Left renal pelvis (tissue), 4 donors: ENCODE measurements at places on chromosomes 3 and 15.

GRCh38 chr15:59376733-59377132 lies 4.1 kb upstream of the MYO1E start:
- DNase-seq, result no peak

GRCh38 chr15:44541282-44541958 lies 4.5 kb downstream of the EIF3J start:
- DNase-seq, result no peak

GRCh38 chr3:44125882-44126281 lies 115.8 kb upstream of the TOPAZ1 start:
- DNase-seq, result no peak

DNA sequence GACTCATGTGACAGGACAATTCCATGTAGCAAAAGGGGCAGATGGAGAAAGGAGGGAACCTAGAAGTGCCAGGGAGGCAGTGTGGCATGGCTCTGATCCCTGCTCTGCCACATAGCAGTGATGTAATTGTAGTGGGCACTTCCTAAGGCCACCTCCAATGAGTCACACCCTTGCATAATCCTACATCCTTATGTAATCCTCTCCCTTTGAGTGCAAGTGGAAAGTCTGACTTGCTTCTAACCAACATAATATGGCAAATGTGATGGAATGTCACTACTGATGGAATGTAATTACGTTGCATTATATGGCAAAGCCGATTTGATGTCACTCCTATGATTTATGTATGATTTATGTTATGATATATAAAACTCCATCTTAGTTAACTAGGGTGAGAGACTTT lies 72.9 kb upstream of the ATP2C1 start:
- no peak for DNase-seq

- DNase-seq, result no peak
Measured at GRCh38 chr3:52253314-52254304, 8.1 kb downstream of the PPM1M start.

DNA sequence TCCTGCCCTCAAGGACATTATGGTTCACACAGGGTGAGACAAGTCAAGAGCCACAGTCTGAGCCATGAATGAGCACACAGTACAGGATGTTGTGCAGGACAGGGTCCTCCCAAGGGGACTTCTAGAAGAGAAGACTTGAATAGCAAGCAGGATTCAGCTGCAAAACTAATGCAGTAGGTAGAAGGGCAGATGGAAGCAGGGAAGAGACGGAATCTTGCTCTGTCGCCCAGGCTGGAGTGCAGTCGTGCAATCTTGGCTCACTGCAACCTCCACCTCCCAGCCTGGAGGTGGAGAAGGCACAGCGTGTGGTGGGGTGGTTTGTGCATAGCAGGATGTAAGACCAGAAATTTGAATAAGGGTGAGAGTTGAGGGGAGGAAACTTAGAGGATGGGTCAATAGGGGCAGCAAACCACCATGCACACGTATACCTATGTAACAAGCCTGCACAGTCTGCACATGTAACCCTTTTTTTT lies 8.0 kb downstream of the BCL2L10 start:
- DNase-seq, result no peak

GRCh38 chr3:190339130-190339529 lies 16.9 kb upstream of the CLDN1 start:
- DNase-seq, result no peak

- DNase-seq, result no peak
Measured at GRCh38 chr3:78764634-78765033, 1003.2 kb downstream of the ROBO1 start.

GRCh38 chr15:78640527-78641101 lies 396 bp downstream of the CHRNB4 start:
- DNase-seq, result no peak

GRCh38 chr15:38479756-38480155 lies 25.8 kb downstream of the FAM98B start:
- DNase-seq, result no peak

- DNase-seq, result no peak
Measured at GRCh38 chr15:92958105-92958504, 58.0 kb downstream of the CHD2 start.

GRCh38 chr3:108036984-108037741 lies 53.7 kb downstream of the CD47 start:
- DNase-seq, result no peak

DNA sequence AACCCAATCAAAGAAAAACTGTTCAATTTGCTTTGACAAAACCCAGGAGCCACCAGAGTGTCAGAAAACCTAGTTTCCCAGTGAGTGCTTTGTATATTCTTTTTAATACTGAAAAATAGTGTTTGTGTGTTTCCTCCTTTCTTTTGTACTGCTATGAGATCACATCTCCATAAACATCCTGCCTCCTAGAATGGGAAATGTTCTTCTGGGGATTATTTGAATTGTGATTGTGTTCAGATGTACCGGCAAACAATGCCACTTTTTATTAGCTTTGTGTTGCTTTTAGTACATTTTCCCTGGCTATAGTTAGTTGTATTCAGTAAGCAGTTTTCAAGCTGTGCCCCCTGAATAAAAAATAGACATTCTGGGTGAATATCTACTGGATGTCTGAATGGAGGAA lies 148.0 kb upstream of the NR2E3 start:
- DNase-seq, result no peak

GRCh38 chr15:44163370-44163769 lies 31.7 kb downstream of the FRMD5 start:
- no peak for DNase-seq

DNA sequence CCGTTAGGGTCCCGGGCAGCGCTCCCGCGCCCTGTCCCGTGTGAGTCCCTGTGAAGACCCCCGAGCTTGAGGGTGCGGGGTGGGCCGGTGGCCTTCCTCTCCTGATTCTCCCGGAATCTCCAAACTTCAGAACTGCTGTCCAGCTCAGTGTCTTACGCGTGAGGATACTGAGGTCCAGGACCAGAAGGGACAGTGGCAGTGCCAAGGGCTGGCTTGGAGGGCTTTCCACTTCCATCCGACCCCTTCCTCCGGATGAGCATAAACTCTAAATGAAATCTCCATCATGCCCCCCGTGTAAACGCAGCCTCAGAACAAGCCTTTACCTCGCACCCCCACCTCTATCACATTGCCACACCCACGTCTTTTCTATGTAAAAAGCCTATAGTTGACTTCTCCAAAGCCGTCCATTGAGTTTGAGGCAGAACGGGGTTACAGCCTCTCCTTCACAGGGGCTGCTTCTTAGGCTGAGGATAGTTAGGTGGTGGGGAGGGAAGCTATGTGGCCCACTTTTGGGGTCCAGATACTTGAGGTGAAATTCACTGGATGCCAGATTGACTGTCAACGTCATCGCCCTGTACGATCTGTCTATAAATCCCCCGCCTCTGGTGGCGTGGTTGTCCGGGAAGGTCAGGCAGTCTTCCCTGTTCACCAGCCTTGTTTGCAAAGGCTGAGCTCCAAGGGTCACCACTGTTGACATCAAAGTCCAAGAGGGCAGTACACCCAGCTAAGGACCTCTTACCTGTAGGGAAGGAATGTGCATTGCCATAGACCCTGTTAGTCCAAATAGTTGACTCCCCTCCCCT lies 1.1 kb downstream of the EDEM1 start:
- DNase-seq, result peak; percentile 15

DNA sequence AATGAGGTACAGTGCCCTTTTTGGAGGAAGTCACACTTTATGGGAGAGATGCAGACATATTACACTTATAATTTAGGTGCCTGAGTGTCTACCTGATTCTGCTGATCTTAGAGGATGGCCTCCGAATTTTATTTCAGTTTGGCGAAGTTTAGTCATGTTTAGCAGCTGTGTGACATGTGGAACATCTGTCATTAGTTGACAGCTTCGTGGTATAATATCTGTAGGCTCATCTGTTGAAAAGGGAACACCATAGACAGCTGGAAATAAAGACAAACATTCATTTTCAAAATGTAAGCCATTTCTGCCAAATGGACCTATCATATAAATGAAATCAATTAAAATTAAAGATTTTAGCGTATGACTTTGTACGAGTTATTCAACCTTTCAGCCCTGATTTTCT lies 165.4 kb downstream of the CFAP20DC start:
- no peak for DNase-seq

DNA sequence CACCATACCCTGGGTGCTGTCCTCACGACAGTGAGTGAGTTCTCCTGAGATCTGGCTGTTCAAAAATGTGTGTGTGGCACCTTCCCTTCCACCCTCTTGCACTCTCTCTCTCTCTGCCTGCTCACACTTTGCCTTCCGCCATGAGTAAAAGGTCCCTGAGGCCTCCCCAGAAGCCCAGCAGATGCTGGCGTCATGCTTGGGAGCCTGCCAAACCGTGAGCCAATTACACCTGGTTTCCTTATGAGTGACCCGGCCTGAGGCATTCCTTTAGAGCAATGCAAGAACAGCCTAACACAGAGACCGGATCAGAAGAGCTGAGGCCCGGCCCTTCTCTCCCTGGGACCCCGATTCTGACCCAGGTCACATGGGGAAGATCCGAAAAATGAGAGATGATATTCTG lies 15.4 kb downstream of the TMEM44 start:
- DNase-seq, result no peak

DNA sequence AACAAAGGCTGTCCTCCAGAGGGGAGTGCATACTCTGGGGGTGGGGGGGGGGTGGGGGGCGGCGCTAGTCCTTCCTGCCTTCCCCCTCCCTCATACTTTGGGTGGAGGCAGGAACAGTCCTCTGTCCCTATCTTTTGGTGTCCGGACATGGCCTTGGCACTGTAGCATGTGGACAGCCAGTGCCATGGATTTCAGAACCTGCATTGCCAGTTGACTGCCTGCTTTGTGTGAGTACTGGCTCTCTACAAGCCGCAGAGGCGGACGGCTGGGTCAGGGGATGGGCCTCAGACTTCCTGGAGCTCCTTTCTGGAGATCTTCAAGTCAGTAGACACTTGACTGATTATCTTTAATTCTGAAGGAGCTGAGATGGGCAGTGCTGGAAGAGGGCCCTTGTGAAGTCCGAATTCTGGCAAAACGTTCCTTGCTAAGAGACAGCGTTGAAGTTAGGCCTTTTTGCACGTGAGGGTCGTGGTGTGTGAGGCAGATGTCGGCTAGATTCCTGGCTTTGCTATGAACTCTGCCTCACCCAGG lies 2.5 kb downstream of the CLDN11 start:
- no peak for DNase-seq

- no peak for DNase-seq
Measured at GRCh38 chr3:139425745-139426400, 36.4 kb upstream of the COPB2 start.

- no peak for DNase-seq
Measured at GRCh38 chr3:143974271-143975238, 2.9 kb downstream of the DIPK2A start.

DNA sequence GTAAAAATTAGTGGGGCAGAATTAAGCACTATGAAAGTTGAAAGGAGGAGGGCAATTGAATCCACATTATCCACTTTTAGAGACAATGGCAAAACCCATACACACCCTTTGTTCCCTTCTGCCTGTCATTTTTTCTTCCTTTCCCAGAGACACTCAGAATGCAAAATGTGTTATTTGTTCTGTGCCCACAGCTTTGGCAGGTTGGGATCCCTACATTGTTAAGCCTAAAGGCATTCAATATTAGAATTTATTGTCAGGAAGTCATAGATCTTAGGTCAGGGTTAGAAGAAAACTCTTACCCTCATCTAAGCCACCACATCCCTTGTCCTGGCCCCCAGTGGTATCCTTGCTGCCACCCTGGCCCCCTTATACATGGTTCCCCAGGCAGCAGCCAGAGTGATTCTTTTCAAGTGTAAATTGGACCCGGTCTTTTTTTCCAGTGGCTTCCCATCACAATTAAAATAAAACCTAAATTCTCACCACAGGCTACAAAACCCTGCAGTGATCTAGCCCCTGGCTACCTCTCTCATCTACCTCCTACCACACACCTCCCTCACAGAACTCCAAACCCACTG lies 470.1 kb upstream of the ATP11B start:
- no peak for DNase-seq

- no peak for DNase-seq
Measured at GRCh38 chr15:39833515-39833981, 50.9 kb upstream of the FSIP1 start.

DNA sequence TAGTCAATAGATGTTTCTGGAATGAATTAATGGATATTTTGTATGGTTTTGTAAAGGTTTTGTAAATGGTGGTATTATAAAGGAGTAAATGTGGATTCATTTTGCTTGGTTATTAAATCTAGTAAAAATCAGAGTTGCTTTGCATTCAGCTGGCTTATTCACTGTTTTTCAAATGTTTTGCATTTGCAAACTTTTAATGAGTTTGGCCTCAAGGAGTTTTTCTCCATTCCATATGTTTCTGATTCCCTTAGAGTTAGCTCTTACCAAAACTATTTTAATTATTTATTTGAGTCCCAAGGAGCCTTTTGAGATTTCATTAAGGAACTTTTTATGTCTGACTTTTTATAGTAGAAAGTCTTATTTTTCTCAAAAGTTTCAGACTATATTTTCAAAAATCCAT lies 992.2 kb downstream of the DIPK2A start:
- no peak for DNase-seq

DNA sequence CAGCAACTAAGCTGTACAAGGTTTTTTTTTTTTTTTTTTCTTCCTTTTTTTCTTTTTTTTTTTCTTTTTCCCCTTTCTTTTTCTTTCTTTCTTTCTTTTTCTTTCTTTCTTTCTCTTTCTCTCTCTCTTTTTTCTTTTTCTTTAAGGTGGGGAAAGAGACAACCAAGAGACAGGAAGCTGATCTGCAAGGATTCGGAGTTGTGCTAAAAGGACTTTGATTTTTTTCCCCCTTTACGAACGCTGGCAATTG lies 148 bp downstream of the RBMS3 start:
- no peak for DNase-seq

GRCh38 chr3:99504258-99504657 lies 134.1 kb upstream of the COL8A1 start:
- DNase-seq, result no peak

DNA sequence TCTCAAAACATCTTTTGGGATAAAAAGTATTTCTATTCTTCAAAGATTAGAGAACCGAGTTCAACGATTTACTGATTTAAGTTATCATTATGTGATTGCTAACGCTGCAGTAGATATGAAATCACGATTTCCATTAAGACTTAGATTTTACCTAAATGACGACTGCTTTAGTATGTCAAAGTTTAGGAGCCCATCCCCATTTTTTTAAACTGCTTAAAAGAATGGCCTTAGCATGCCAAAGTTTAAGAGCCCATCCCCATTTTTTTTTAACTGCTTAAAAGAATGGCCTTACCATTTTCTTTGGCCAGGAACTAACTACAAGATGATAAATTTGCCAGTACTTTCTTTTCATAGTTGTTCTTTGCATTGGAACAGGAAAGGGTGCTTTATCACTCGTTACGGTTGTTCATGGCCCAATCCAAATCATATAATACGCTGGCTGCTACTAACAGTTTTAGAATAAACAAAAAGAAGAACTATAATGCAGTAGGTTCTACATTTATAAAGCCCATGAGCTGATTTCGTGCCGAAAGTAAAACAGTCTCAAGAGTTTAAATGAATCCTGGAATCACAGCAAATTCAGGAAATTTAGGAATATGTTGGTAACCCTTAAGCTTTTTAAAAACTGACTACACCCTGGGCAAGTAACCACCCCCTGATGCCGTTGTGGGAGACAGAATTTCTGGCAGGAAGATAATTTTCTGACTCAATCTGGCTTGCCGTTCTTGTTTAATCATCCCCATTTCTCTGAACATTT lies 869 bp upstream of the TSC22D2 start:
- DNase-seq, result no peak

- peak; percentile 75 for DNase-seq
Measured at GRCh38 chr3:169149349-169149890, 514.1 kb downstream of the MECOM start.
